ENCODE measurements at places on chromosomes 2 and 18. TPM values are rescaled to one million over a fixed set of nuclear protein-coding genes. Genes with fewer than 3 reads are reported as not detected.

GRCh38 chr2:41414486-41415230 is 633.2 kb upstream of the PKDCC start:
- no peak for DNase-seq

DNA sequence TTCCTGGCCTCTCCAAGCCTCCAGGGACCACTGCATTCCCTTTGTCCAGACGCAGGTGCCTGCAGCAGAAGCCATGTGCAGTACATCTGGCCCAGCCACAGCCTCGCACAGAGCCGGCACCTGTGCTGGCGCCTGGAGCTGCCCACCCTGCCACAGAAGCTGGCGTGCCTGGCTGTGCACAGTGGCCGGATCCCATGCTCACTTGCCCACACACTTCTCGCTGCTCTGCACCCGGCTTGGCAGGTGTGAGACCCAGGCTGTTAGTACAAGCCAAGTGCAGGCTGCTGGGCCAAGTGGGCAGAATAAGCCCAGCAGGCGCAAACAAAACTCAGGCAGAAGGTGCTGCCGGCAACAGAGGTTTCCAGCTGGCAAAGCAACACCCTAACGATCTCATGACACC is 124.5 kb upstream of the CCDC150 start:
- DNase-seq, result no peak

DNA sequence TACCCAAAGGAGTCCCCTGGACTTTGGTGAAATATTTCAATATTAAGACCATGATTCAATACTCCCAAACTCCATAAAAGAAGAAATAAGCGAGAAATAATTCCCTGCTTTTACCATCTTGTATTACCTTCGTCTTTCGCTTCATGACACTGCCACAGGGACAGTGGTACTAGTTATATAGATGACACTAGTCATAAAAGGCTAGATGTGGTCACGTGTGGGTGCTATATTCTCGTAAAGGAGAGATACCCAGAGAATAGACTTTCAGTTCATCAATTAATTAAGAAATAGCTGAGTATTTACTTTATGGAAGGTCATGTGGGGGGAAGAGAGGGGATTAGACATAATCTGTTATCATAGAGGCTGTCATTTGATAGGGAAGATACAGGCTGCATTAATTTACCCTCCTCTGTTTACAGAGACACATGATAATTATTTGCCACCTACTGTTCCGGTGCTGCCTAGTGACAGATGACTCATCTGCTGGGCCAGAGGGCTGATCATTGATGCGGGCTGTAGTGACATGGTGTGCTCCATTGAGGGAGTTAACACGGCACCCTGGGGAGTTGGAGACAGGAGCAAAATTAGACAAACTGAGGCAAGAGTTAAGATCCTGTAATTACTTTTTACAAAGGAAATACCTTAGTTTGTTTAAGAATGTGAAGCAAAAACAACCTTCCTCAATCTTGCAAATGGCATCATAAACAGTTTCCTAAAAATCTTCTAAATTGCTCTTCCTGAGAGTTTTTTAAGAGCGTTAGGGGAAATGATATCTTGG is 78.2 kb upstream of the ITGB6 start:
- DNase-seq, result no peak

DNA sequence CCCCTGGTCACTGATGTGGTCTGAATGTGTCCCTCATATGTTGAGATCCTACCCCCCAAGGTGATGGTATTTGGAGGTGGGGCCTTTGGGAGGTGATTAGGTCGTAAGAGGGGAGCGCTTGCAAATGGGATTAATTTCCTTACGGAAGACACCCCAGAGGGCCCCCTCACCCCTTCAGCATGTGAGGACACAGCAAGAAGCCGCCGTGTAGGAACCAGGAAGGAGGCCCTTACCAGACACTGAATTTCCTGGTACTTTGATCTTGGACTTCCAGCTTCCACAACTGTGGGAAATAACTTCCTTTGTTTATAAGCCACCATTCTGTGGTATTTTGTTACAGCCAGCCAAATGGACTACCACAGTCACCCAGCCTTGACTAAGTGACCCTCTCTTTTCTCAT is 35.9 kb downstream of the NCK2 start:
- DNase-seq, result no peak

- no peak for DNase-seq
Observed at GRCh38 chr2:2879781-2880180, 497.8 kb downstream of the EIPR1 start.

DNA sequence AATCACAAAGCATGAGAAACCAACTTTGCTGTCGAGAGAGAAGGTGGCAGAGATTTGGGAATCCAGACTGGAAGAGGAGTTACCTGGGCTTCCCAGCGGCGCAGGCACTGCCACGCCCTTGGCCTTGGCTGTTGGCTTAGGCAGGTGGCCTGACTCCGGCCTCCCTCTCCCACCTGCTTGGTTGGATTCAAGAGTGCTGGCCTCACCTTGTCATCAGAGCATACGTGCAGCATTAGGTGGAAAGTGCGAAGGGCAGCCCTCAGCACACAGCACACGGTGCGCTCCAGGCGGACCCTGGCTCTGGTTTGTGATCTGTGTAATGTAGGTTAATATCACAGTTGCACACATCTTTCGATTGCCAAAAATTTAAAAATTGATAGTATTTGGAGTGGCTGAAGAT is 19.2 kb upstream of the ASB1 start:
- DNase-seq, result no peak

GRCh38 chr2:123363826-123364225 is 661.3 kb upstream of the CNTNAP5 start:
- DNase-seq, result no peak

DNA sequence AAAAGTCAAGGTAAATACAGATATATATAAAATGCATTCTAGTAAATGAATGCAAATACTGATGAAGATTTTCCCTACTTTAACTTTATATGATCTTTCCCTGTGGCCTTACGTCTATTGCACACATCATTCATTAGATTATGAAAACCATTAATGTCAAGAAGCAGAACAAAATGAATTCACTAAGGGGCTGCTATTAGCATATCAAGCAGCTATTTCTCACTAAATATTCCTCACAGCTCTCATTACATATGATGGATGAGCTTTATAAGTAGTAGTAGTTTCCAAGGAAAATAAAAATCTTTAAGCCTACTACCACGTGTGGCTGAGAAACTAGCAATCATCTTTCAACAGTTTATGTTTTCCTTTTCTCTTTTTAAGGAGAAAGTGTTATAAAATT is 702.8 kb upstream of the SLC39A10 start:
- DNase-seq, result no peak

DNA sequence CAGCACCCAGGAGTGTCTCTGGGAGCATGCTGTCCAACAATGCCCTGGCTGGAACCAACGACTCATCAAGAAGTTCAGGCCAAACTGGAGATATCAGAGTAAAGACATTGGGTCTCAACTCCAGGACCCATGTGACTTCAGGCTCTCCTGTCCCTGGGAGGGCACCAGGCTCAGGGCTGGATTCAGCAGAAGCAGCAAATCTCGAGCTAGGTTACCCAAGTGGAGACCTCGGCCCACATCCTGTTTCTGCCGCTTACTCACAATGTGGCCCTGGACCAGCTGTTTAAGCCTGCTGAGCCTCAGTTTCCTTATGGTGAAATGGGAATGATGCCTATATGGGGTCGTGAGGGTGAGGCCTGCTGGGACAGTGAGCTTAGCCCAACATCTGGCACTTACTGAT is 9.3 kb upstream of the OTOF start:
- DNase-seq, result no peak

- DNase-seq, result no peak
Observed at GRCh38 chr2:1400943-1401735, 12.1 kb upstream of the TPO start.

DNA sequence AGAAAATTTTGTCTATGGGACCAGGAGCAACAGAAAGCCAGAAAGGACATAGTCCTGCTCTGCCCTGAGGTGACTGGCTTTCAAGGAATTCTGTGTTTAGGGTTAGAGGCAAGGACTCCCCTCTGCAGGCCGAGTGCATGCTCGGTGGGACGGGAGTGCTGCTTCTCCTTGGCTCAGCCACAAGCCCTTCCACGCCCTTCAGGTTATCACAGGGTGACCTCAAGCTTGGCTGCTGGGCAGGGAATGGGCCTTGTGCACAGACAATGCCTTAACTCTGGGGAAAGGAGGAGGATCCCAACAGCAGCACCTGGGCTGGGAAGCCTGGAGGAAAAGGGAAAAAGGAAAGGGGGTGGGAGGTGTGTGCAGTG is 32.8 kb downstream of the FAM178B start:
- no peak for DNase-seq

DNA sequence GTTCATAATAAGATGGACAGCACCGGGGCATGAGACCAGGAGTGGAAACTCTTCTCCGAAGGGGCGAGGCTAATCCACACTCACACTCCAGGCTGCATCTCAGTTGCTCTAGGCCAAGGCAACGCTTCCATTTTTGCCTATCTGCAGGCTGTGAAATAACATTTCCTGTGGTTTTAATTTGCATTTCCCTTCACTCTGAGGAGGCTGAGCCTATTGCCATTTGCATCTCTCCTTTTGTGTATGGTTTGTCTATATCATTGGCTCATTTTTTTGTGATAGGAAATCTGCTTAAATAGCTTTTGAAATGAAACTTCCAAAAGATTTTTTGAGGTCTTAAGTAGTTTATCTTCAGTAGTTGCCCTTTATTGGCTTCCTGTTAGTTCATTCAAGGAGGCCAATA is 57.6 kb downstream of the TPGS2 start:
- DNase-seq, result no peak

GRCh38 chr2:36235882-36236281 is 119.7 kb upstream of the CRIM1 start:
- DNase-seq, result no peak

DNA sequence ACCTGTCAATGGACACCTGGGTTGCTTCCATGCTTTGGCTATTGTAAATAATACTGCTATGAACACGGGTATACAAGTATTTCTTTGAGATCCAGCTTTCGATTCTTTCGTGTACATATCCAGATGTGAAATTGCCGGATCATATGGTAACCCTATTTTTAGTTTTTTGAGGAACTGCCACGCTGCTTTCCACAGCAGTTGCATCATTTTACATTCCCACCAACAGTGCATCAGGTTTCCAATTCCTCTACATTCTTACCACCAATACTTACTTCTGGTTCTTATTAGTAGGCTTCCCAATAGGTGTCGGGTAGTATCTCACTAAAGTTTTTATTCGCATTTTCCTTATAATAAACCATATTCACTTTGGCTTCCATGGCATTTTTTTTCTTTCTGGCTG is 69.6 kb downstream of the PID1 start:
- DNase-seq, result no peak

GRCh38 chr2:178477443-178478129 is 814 bp downstream of the FKBP7 start:
- peak; percentile 30 for DNase-seq

DNA sequence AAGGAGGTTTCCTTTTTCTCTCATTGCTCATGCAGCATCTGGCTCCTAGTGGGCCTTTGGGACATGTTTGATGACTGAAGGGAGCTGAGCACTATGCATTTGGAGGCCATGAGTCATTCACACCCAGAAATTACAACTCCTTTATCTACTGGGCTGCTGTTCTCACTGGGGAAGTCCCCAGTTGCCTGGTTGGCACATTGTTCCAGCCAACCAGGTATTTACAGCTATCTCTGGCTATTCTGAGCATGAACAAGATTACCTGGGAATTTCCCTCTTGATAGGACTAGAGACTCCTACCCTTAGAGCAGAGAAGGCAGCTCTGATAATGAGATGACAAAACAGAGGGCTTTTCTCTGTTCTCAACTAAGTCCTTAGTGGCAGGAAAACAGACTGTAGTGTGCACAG is 206.5 kb downstream of the SETBP1 start:
- DNase-seq, result no peak

GRCh38 chr2:231277962-231278361 is 79.5 kb downstream of the ARMC9 start:
- no peak for DNase-seq

GRCh38 chr18:74563999-74564398 is 29.7 kb downstream of the CNDP1 start:
- no peak for DNase-seq

DNA sequence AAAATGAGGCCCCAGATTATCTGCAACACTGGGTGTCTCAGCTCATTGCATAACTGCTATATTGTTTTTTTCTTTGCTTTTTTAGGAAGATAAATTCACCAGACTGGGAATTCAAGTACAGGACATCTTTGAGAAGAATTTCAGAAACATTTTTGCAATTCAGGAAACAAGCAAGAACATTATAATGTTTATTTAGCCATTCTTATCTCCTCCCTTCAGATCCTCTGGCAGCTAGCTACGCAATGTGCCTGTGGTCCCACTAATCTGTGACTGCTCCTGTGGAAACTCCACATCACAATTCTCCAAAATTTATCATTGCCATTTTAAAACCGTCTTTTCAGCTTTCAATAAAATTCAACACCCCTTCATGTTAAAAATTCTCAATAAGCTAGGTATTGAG is 126.8 kb downstream of the SP100 start:
- DNase-seq, result no peak

The ERICH2 gene
- 1.7 TPM for polyA plus RNA-seq

The CNGA3 gene
- not detected for polyA plus RNA-seq

The FAM117B gene
- polyA plus RNA-seq, result 22.7 TPM

The SLC14A1 gene
- 1.8 TPM for polyA plus RNA-seq

The KCNJ3 gene
- polyA plus RNA-seq, result 6.3 TPM

The PTGR3 gene
- polyA plus RNA-seq, result 48.3 TPM

The FZD7 gene
- 65.9 TPM for polyA plus RNA-seq

The ANKRD36 gene
- polyA plus RNA-seq, result 28.2 TPM

The TUBA4A gene
- 40.0 TPM for polyA plus RNA-seq

The HOXD9 gene
- polyA plus RNA-seq, result 104 TPM

The SULT1C2 gene
- polyA plus RNA-seq, result 86.3 TPM

The GATA6 gene
- 10.6 TPM for polyA plus RNA-seq

The MARCHF4 gene
- 0.13 TPM for polyA plus RNA-seq

The EVX2 gene
- 0.01 TPM for polyA plus RNA-seq

The CRYGD gene
- not detected for polyA plus RNA-seq

The EHBP1 gene
- 51.4 TPM for polyA plus RNA-seq

The REG3A gene
- not detected for polyA plus RNA-seq

The AGXT gene
- polyA plus RNA-seq, result 0.13 TPM

The WDR43 gene
- 56.7 TPM for polyA plus RNA-seq
